ENCODE measurements at places on chromosomes 12 and 14. TPM values are rescaled to one million over a fixed set of nuclear protein-coding genes. Genes with fewer than 3 reads are reported as not detected.

DNA sequence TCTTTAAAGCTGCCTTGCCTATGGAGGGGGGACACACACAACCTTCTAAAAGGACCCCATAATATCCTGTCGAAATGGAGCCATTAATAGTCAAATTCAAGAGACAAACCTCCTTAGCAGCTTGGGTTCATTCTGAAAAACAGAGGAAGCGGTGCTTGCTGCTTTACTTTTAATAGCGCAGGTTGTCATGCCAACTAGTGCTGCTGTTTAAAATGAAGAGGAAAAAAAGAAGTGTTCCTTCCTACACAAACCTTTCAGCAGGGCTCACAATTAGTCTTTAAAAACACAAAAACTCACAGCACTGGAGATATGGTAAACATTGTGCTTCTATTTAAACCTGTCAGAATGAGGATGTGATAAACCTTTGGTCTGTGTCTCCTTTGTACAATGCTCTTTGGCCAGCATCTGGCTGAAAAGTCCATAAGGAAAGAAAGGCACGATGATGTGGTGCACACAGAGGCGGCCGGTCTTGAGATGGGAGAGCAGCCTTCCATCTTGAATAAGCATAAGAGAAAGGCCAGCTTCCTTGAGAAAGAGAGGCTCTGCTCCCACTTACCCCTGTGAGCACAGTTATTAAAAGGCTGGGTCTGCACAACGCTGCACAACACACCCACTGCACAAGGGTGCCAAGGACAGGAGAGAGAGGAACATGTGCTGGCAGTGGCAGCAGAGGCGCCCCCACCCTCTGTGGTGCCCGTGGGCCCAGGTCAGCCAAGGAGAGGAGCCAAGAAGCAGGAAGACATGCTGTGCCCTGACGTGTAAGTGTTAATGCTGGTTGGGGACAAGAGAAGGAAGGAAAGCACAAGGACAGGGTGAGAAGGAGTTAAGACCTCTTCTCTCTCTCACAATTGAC lies 144.6 kb downstream of the TTC7B start:
- no peak overlapping the region for H3K4me3 ChIP-seq
- DNase-seq, result peak; percentile 35
- peaks cover 66% of the 10 kb centered on the region for H3K4me1 ChIP-seq
- H3K27me3 ChIP-seq, result no peaks in the 10 kb centered on the region
- H3K36me3 ChIP-seq, result peaks cover 10% of the 10 kb centered on the region
- peak overlapping the region; percentile 93 for H3K27ac ChIP-seq

The ITGB7 gene
- total RNA-seq, result 1.2 TPM

GRCh38 chr12:78916845-78917480 lies 52.4 kb downstream of the SYT1 start:
- H3K27ac ChIP-seq, result no peak overlapping the region
- no peaks in the 10 kb centered on the region for H3K36me3 ChIP-seq
- no peak for DNase-seq
- no peaks in the 10 kb centered on the region for H3K4me1 ChIP-seq

The RPGRIP1 gene
- total RNA-seq, result not detected

The RPL10L gene
- not detected for total RNA-seq

The RIN3 gene
- total RNA-seq, result 5.8 TPM

GRCh38 chr14:36805131-36805559 lies 143.5 kb downstream of the PAX9 start:
- H3K4me3 ChIP-seq, result no peak overlapping the region
- no peaks in the 10 kb centered on the region for H3K27me3 ChIP-seq
- H3K27ac ChIP-seq, result no peak overlapping the region
- no peaks in the 10 kb centered on the region for H3K36me3 ChIP-seq
- DNase-seq, result no peak

The AMHR2 gene
- 1.0 TPM for total RNA-seq

GRCh38 chr14:26124896-26125438 lies 472.9 kb downstream of the NOVA1 start:
- H3K27me3 ChIP-seq, result no peaks in the 10 kb centered on the region
- H3K27ac ChIP-seq, result no peak overlapping the region
- no peaks in the 10 kb centered on the region for H3K4me1 ChIP-seq
- H3K4me3 ChIP-seq, result no peak overlapping the region
- no peaks in the 10 kb centered on the region for H3K36me3 ChIP-seq

The NKX2-1 gene
- not detected for total RNA-seq

DNA sequence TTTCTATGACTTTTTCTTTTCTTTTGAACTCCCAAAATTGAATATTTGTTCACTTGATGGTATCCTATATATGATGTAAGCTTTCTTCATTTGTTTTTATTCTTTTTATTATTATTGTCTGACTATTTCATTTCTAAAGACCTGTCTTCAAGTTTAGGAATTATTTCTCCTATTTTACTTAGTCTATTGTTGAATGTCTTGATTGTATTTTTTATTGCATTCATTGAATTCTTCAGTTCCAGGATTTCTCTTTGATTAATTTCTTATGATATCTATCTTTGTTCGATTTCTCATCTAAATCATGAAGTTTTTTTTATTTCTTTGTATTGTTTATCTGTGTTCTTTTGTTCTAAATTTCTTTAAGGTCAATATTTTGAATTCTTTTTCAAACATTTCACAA lies 238.8 kb downstream of the TTC6 start:
- H3K27ac ChIP-seq, result no peak overlapping the region
- no peak overlapping the region for H3K4me3 ChIP-seq
- no peaks in the 10 kb centered on the region for H3K4me1 ChIP-seq
- DNase-seq, result no peak
- H3K36me3 ChIP-seq, result no peaks in the 10 kb centered on the region
- H3K27me3 ChIP-seq, result no peaks in the 10 kb centered on the region

GRCh38 chr14:97408937-97409815 lies 612.0 kb downstream of the VRK1 start:
- no peak overlapping the region for H3K4me3 ChIP-seq
- no peaks in the 10 kb centered on the region for H3K36me3 ChIP-seq
- DNase-seq, result no peak
- H3K27ac ChIP-seq, result no peak overlapping the region
- H3K4me1 ChIP-seq, result no peaks in the 10 kb centered on the region
- peaks cover 42% of the 10 kb centered on the region for H3K27me3 ChIP-seq

The KRT73 gene
- total RNA-seq, result not detected

DNA sequence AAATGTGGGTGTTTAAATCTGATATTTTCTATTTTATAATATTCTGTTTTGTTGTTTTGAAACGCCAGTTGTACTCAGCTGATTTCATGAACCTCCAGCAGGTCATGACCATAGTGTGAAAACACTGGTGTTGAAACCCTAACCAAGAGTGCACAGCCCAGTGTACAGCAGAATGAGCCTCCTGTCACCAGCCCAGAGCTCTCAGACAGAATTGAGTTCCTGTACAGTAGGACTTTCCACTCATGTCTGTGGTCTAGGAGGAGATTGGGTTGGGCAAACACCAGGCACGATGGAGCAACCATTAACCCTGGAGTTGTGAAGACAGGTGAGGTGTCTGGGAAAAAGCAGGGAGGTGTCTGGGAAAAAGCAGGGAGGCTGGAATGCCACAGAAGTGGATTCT lies 908.8 kb downstream of the VRK1 start:
- H3K27ac ChIP-seq, result no peak overlapping the region
- DNase-seq, result no peak
- H3K27me3 ChIP-seq, result no peaks in the 10 kb centered on the region
- H3K4me3 ChIP-seq, result no peak overlapping the region
- H3K4me1 ChIP-seq, result no peaks in the 10 kb centered on the region

The HOXC13 gene
- not detected for total RNA-seq

DNA sequence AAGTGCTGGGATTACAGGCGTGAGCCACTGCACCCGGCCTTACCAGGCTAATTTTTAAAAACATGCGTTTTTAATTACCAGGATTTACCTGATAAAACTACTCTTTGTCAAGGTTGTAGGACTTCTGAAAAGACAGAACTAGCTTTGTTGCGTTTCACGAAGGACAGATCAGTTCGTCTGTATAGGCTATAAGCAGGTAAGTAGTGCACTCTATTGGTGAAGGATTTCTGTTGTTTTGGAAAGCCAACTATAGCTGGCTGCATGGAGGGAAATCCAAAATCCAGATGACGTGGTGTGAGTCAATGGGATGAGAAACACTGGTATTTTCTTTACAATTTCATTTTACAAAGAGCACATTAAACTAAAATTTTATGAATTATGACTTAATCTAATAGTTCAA lies 14.6 kb downstream of the GNPNAT1 start:
- H3K27ac ChIP-seq, result no peak overlapping the region
- no peaks in the 10 kb centered on the region for H3K4me1 ChIP-seq
- no peak for DNase-seq
- H3K4me3 ChIP-seq, result no peak overlapping the region
- H3K27me3 ChIP-seq, result no peaks in the 10 kb centered on the region

DNA sequence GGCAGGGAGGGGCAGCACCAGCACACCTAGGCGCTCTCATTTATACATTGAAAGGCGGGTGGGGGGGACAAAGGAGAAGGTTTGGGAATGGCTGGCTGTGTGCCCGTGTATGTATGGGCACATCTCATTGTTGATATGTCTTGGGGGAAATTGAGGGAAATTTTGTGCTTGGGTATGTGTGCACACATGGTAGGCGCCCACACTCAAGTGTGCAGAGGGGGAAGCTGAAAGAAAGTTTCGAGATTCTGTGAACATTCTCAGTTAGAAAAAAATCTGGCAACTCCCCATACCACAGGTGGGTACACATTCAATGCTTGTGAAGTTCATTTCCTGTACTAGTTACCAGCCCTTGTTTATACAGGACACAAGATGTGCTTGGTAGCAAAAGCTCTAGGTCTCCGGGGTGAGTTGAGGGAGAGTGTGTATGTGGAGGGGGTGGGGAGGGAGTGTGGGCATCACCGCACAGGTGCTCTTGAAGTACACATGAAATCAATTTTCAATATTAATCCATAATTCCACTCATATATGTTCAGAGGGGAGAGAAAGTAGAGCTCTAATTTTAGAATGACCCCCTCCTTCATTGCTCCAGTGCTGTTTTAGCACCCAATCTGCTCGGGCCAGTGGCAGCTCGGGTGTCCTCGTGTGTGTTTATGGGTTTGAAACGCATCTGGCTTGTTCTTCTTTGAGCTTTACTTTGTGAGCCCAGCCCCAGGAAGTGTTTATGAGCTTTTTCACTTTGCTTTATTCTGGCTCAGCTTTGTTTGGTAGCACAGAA lies 286.0 kb downstream of the ZFP36L1 start:
- H3K27me3 ChIP-seq, result no peaks in the 10 kb centered on the region
- DNase-seq, result no peak
- no peak overlapping the region for H3K27ac ChIP-seq
- no peak overlapping the region for H3K4me3 ChIP-seq
- H3K36me3 ChIP-seq, result no peaks in the 10 kb centered on the region
- no peaks in the 10 kb centered on the region for H3K4me1 ChIP-seq

GRCh38 chr14:68655911-68656316 lies 137.0 kb downstream of the ZFP36L1 start:
- H3K4me3 ChIP-seq, result no peak overlapping the region
- H3K27me3 ChIP-seq, result no peaks in the 10 kb centered on the region
- peaks cover 17% of the 10 kb centered on the region for H3K4me1 ChIP-seq
- no peaks in the 10 kb centered on the region for H3K36me3 ChIP-seq

- H3K27ac ChIP-seq, result no peak overlapping the region
- no peak for DNase-seq
- no peak overlapping the region for H3K4me3 ChIP-seq
- no peaks in the 10 kb centered on the region for H3K27me3 ChIP-seq
Measured at GRCh38 chr14:55671641-55672040, 91.6 kb downstream of the KTN1 start.

DNA sequence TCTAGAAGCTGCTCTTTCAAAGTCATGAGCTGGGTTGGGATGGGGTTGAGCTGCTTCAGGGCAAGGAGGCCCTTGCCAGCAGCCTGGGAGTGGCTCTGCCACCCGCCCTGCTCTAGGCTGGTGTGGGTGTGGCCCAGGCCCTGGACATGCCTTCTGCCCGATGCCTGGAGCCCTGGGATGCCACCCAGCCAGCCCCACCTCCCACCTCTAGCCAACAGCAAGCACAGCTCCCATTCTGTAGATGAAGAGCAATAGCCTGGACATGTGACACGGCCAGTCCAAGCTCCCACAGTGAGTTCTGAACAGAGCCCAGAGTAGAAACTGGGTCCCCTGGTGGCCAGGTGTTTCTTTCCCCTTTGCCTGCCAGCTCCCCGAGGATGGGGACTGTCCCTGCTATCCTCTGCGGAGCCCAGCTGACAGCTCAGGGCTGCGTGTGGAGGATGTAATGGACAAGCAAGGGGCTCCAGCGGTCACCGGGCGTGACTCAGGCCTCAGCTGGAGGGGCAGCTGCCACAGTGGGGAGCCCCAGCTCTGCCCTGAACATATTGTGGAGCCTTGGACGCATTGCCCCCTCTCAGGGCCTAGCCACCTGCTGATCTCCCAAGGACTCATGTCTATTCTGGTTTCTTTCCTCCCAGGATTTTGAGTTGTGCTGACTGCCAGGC lies 165.2 kb downstream of the TSPAN9 start:
- H3K36me3 ChIP-seq, result no peaks in the 10 kb centered on the region
- no peak overlapping the region for H3K4me3 ChIP-seq
- H3K27me3 ChIP-seq, result no peaks in the 10 kb centered on the region
- H3K4me1 ChIP-seq, result peaks cover 49% of the 10 kb centered on the region
- no peak for DNase-seq
- peak overlapping the region; percentile 82 for H3K27ac ChIP-seq

- H3K27ac ChIP-seq, result no peak overlapping the region
- H3K27me3 ChIP-seq, result no peaks in the 10 kb centered on the region
- no peaks in the 10 kb centered on the region for H3K36me3 ChIP-seq
- DNase-seq, result no peak
- no peaks in the 10 kb centered on the region for H3K4me1 ChIP-seq
- H3K4me3 ChIP-seq, result no peak overlapping the region
Measured at GRCh38 chr12:69085852-69086251, 152.9 kb upstream of the CPM start.

GRCh38 chr14:103057028-103057371 lies 349 bp downstream of the CDC42BPB start:
- peak overlapping the region; percentile 91 for H3K27ac ChIP-seq
- H3K4me1 ChIP-seq, result peaks cover 37% of the 10 kb centered on the region
- peak overlapping the region; percentile 97 for H3K4me3 ChIP-seq
- H3K36me3 ChIP-seq, result no peaks in the 10 kb centered on the region
- peak; percentile 67 for DNase-seq

The CPNE6 gene
- not detected for total RNA-seq

DNA sequence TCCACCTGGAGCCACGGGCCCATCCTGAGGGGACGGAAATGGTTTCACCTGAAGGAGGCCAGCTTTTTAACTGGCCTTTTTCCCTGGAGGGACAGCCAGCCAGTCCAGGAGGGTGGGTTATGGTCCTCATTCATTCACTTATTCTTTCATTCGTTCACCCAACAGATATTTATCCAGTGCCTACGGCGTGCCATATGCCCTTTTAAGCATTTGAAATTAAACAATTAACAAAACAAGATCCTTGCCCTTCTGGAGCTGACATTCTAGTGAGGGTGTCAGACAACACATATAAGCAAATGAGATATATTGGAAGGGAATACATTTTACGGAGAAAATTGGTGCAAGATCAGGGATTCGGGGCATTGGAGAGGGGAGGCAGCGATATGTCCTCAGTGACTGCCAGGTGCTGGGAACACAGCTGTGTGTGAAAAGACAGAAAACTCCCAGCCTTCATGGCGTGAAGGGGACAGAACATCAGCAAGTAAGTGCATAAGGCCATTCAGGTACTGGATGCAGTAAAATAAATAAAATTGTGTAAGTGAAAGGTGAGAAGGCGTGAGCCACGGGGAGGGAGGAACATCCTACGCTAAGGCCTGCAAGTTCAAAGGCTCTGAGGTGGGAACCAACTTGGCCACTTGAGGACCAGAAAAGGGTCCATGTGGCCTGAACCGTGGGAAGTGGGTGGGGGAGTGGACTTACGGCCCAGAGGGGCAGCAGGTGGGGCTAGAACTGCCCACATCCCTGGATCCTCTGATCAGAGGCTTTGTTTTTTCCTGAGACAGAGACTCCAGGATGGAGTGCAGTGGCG lies 684 bp upstream of the ABCB9 start:
- DNase-seq, result no peak
- no peaks in the 10 kb centered on the region for H3K36me3 ChIP-seq
- H3K27ac ChIP-seq, result peak overlapping the region; percentile 41

All from psoas muscle (tissue), 8 donors.